ENCODE measurements at places on chromosomes 1 and 21. TPM values are rescaled to one million over a fixed set of nuclear protein-coding genes. Genes with fewer than 3 reads are reported as not detected.

RUNX3 gene
- not detected for total RNA-seq

CD1D gene
- total RNA-seq: 0.11 TPM

LRRIQ3 gene
- 1.8 TPM for total RNA-seq

LCE1C gene
- total RNA-seq: not detected

ACTL8 gene
- not detected for total RNA-seq

PRRX1 gene
- 3.7 TPM for total RNA-seq

FOXD2 gene
- total RNA-seq: 0.40 TPM

ILDR2 gene
- 0.69 TPM for total RNA-seq

DCDC2B gene
- not detected for total RNA-seq

DNA sequence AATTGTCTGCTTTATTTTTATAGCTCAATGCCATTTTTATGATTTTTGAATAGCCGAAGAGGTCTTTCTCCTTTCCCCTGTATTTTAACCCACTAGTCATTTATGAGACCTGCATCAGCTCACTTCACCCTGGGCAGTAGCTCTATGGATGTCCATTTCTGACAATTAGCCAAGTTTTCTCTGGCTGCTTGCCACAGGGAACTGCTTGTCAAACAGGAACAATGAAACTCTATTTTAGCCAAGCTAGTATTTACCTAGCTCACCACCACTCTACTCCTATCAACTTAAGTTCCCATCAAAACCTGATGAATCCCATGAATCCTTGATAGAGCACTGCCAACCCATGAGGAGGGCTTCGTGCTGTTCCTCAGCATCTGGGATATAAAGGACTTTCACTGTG, 406.7 kb downstream of the RWDD3 start:
- no peak for DNase-seq

GRCh38 chr1:28118640-28119307, 30.4 kb upstream of the EYA3 start:
- DNase-seq: no peak

DNA sequence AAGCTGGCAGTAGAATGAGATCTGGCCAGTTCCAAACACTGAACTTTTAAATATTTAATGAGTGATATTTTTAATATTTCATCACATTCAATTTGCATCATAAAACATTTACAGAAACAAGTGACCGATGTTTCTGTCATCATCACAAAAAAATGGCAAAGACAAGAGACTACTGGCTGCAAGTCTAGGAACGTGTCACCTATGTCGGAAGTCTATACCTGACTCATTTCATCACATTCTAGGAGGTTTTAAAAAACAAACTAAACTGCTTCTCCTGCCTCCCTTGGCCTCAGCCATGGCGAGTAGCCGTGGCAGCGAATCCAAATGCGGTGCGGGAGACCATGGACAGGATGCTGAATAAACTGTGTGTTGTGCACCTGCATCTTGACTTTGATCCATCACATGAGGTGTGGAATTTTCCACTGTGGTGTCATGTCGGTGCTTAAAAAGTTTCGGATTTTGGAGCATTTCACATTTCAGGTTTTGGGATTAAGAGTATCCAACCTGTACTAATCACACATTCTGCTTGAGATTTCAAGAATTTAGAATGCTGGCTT, 43.1 kb downstream of the CLSTN1 start:
- DNase-seq: no peak

DNA sequence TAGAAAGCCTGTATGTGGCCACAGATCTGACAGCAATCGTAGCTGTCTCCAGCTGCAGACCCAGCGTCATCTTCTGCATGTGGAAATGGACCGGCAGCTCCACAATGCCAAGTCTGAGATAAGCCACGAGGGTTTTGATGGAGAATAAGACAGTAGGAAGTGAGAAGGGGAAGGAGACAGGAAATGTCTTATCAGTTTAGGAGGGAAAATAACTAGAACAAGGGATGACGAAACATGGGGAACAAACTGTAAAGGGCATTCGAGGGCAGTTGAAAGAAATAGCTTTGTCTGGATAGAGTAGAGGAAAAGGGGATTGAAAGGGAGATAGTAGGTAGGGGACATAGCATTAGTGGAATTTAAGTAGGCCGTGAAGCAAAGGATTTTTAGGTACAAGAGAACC, 74.0 kb upstream of the CTTNBP2NL start:
- no peak for DNase-seq

DNA sequence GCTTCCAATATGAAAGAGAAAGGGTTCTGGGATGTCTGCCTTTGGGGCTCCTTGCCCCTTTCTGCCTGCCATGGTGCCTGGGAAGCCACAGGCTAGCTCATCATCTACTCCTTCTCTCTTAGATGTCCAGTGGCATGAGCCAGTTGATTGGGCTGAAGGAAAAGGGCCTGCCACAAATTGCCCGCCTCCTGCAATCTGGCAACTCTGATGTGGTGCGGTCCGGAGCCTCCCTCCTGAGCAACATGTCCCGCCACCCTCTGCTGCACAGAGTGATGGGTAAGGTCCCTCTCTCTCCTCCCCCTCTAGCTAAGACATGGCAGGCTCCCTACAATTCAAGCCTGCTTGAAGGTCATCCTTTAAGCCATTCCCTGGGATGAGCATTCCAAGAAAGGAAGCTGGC, 41.0 kb downstream of the PKP1 start:
- no peak for DNase-seq

- DNase-seq: no peak
Measured at GRCh38 chr1:155944444-155944799, 3.0 kb downstream of the RXFP4 start.

DNA sequence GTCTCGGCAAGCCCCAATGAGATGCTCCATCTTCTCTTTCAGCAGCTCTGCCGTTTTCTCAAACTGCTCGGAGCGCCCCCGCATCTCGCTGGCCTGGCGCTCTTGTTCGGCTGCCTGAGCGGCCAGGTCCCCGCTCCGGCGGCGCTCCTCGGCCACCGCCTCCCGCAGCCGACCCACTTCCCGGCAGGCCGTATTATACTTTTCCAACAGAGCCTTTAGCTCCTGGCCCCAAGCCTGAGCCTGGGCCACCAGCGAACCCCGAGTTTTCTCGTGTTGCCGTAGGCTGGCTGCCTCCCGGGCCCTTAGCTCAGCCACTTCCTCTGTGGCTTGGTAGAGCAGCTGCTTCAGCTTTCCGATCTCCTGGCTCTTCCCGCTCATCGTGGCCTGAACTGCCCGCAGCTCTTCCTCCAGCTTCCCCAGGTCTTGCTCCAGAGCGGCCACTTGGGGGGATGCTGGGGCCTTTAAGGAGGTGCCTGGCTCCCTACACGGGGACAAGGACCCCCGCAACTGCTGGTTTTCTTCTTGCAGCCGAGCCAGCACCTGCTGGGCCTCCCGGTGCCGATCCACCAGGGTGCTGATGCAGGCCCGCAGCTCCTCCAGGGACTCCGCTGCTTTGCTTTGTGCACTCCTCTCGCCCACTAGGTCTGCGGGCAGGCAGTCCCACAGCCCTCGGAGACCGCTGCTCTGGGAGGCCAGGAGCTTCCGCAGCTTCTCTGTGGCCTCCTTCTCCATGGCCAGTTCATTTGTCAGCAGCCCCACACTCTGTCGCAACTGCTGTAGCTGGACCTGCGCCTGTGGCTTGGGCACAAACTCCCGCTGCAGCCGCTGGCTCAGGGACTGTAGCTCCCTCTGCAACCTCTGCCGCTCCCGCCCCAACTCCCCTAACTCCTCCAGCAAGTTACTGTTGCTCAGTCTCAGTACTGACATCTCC, 13.4 kb upstream of the PIAS3 start:
- peak; percentile 62 for DNase-seq

GRCh38 chr1:66925944-66926343, 1.2 kb downstream of the MIER1 start:
- DNase-seq: peak; percentile 48

GRCh38 chr21:35398346-35398982, 349.4 kb upstream of the RUNX1 start:
- DNase-seq: no peak

DNA sequence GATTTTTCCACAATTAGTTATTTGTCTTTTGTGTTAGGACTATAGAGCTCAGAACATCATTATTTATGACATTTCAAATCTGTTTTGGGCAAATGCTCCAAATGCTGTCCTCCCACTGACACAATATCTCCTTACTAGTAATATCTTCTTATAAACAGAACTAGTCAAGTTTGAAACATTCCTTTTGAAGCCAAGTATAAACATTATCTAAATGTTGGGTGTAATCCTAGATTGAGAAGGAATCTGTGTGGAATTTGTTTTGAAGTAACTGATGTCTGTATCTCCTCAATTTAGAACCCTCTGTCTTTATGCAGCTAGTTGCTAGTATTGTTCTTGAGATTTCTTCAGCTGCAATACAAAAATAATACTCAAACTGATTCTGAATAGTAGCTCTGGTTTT, 28.5 kb upstream of the PAXBP1 start:
- DNase-seq: no peak

GRCh38 chr1:194658090-194658439, 1471.7 kb upstream of the B3GALT2 start:
- DNase-seq: peak; percentile 51
